ENCODE measurements at places on chromosomes 2 and 18.

DNA sequence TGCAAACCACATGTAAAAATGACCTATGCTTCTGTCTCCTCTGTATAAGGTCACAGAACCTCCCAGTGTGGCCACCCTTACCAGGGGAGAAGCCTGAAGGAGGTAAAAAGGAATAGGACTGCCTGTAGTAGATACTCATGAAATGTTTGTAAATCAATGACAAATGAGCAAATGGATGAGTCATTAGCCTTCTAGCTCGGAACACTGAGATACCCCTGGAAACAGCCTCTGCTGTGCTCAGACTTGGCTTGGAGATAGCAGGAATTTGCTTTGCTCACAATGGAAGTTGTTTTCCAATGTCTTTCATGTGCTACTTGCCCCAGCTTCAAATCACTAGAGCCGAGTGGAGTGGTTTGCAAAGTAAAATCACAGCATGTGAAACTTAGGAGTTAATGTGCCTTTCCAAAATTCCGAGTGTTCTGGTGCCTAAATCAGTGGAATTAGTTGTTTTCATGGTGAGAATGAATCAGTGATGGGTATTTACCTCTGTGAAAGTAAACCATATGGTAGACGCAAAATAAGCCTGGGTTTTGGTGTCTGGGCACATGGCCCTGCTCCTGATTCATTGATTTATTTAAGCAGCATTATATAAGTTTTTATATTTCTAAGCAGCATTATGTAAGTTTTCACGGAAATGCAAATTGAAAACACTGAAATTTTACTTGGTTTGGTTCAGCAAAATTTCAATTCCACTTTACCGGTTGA is 154.0 kb upstream of the MAP3K20 start:
- DNase-seq, result no peak

- no peak for DNase-seq
Observed at GRCh38 chr2:2577407-2577831, 246.3 kb upstream of the MYT1L start.

DNA sequence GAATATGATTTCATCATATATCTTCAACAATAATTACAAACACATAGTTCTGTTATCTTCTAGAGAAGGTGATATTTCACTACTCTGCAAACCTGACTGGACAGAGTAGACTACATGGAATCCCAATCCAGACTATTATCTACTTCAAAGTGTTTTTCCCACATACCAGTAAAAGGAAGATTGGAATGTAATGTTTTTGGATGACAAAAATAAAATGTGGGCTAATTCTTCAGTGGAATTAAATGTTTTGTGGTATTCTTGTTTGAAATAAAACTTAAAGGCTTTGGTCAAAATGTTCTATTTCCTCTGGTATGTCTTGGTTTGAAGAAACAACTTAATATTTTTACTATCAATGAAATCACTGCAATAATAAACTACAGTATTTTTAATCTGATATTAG is 22.1 kb downstream of the COL5A2 start:
- DNase-seq, result no peak

DNA sequence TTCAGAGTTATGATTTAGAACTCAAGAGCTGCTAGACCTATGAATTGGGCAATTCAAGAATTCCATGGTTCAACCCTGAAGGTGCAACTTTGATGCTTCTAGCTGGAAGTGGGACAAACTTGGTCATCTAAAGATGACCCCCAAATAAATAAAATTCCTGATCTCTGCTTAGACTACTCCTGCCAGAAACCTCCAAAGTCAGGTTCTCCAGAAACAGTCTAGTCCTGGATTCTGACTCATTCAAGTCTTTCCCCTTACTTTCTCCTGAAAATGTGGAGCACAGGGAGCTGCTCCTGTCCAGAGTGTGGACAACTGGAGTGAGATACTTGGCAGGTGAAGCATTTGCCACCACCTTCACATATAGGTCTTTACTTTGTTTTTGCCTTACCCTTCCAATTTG is 557.7 kb upstream of the TNP1 start:
- DNase-seq, result no peak

GRCh38 chr18:26865557-26865956 is at the start of gene AQP4:
Gene AQP4 (minus strand): TSS chr18:26865707. CDS start chr18:26865689, 18 bp downstream.
- DNase-seq, result no peak

DNA sequence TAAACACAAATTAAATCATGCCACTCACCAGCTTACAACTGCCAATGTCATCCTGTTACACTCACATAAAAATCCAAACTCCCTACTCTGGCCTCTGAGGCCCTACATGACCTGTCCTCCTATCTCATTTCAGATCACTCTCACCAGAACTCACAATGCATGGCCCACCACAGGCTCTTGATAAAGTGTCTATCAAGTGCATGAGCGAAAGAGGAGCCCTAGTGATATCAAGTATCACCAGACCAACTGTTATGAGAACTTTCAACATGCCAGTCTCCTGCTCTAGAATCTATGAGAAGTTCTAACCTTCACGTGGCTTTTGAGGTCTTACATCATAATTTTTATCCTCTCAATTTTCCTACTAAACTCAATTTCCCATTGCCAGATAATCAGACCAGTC is 76.4 kb upstream of the CD226 start:
- DNase-seq, result no peak

Measured in activated CD8-positive, alpha-beta memory T cell treated with anti-CD3 and anti-CD28 coated beads for 24 hours (primary cell).